Posterior cingulate gyrus (tissue), 11 donors: ENCODE measurements at places on chromosomes 11 and 22.

GRCh38 chr11:91630916-91631673 lies 593.5 kb upstream of the FAT3 start:
- DNase-seq = no peak

- DNase-seq = peak; percentile 90
Observed at GRCh38 chr11:406796-407650, 7.8 kb downstream of the SIGIRR start.

- DNase-seq = no peak
Observed at GRCh38 chr11:105696000-105696399, 86.1 kb downstream of the GRIA4 start.

GRCh38 chr11:113272927-113273615 lies 41.3 kb upstream of the TTC12 start:
- no peak for DNase-seq

DNA sequence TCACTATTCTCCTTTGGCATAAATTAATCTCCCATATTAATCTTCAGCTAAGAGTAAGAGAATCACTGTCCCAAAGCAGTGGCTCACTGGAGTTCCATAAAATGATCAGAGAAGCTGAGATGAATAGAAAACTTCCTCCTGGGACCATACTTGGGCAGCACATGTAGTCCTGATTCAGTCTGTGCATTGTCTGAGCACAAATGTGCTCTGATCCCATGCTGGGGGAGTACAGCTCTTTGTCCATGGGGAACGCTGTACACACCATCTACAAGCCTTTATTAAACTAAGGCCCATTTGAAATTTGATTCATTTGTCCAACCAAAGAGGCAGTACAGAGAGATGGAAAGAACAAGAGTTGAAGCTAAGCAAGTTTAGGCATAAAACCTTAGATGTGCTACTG lies 147.4 kb upstream of the PGR start:
- no peak for DNase-seq
